ENCODE measurements at places on chromosomes 6 and 20.

DNA sequence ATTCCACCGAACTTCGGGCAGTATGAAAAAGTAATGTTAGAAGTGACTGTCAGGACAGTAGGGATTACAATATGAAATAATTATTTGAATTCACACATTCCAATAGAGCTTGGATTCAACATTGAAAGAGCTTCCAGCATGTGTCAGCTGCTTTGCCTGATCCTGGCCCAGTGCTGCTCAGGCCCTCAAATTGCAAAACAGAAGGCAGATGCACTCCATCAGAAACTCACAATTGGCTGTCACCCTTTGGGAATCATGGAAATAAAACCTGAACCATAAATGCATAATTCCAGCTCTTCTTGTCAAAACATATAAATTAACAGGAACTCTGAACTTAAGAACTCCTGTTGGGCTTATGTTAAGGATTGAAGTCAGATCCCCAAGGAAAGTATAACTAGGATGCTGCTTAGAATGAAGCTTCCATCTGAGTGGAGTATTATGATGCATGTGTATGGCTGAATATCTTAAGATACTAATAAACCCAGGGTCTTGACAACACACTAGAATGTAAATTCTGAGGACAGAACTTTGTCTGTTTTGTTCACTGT lies 1.8 kb upstream of the NDUFAF4 start:
- DNase-seq = no peak

DNA sequence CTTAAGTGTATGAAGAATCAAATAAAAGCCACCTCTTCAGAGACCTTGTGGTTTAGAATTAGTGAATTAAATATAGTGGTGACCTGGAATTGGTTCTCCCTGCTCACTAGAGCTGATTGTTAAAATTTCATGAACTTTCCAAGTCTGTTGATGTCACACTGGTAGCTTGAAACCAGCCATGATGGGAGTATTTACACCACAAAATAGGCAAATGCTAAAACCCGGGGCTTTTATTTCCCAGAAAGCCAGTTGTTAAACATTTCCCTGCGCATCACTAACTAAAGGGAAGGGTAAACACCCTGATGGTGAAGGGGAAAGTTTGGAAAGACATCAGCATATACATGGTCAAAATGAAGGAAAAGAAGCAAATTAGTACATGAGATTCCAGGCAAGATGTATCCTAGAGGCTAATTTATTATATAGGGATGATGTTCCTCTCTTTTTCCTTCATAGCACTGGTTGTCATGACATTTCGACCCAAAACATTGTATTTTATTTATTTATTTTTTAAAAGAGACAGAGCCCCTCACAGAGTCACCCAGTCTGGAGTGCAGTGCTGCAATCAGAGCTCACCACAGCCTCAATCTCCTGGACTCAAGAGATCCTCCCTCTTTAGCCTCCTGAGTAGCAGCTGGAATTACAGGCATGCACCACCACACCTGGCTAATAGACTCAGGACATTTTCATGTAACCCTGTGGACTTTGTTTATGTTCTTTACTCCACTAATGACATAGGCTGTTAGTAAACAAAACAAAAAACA lies 123.2 kb downstream of the RIN2 start:
- peak; percentile 54 for DNase-seq

DNA sequence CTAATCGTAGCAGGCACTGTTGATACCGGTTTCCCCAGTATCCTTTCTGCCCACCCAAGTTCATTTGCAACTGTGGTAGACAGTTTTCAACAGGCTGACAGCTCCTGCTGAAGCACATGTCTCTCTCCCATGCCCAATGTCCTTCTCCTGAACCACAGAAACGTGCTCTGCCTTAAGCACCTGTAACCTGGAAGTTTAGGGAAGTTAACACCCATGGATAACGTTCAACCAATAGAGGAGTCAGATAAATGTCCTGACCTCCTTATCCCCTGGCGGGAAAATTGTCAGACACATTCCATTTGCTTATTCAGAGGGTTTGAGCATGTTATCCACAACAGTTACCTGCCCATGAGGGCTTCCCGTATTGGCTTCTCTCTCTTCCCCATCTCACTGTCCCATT lies 29.8 kb upstream of the MOCS1 start:
- DNase-seq = no peak

- peak; percentile 66 for DNase-seq
Observed at GRCh38 chr6:31945507-31946369, at the start of gene CFB. CFB (plus strand) TSS chr6:31946095; CDS start chr6:31946222, 127 bp downstream.

GRCh38 chr6:150764334-150765066 lies 101.0 kb upstream of the MTHFD1L start:
- DNase-seq = no peak
